ENCODE measurements at places on chromosomes 11 and 22.

GRCh38 chr11:15770798-15771414 lies 585.4 kb downstream of the SOX6 start:
- no peak for DNase-seq

- DNase-seq = no peak
Observed at GRCh38 chr11:19652623-19653375, 59.8 kb upstream of the NAV2 start.

DNA sequence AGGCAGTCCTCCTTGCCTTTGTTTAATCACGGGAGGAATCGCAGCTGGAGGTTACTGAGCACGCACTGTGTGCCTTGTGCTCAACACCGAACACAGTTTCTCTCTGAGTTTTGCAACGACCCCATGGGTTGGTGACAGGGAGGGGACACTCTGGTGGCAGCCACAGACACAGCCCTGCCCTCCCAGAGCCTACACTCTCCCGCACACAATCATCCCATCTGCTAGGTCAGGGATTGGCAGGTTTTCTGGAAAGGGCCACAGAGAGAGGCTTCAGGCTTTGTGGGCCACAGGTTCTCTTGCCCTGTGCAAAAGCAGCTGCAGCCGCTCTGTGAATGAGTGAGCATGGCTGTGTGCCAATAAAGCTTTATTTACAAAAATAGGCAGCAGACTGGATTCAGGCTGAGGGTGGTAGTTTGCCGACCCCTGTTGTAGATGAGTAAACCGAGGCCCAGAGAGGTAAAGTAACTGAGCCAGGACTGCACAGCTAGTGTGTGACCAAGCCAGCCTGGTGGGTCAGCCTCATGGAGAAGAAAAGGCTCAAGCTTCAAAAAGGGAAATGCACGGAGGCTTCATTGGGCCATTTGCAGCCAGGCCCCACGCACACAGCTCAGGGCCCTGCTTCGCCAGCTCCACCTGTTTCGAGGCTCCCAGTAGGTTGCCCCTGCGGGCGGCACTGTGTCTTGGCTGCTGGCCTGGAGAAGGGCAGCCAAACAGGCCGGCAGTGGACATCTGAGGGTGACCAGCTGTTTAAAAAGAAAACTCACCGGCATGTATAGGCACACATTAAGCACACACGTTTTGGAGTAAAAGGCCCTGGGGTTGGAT lies 16.3 kb downstream of the LTO1 start:
- no peak for DNase-seq

DNA sequence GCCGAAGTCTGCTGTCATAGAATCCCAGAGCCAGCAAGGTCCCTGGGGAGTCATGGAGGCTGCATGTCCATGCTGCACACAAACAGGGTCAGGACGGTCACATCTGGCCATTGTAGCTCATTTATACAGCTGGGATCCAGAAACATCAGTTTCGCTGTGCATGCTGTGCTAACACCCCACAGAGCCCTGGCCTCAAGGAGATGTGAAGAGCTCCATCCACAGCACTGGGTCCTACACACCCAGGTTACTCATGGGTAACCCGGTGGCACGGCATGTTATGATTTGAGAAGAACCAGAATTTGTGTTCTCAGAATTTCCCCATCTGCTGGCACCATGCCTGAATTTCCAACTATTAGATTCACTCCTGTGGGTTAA lies 146.3 kb upstream of the ARHGAP20 start:
- DNase-seq = peak; percentile 34

- DNase-seq = no peak
Observed at GRCh38 chr11:65338676-65339075, 5.0 kb downstream of the DPF2 start.

- DNase-seq = no peak
Observed at GRCh38 chr11:132332521-132332920, 962.1 kb downstream of the NTM start.

- peak; percentile 75 for DNase-seq
Observed at GRCh38 chr11:6572215-6572614, 31.2 kb downstream of the RRP8 start.

DNA sequence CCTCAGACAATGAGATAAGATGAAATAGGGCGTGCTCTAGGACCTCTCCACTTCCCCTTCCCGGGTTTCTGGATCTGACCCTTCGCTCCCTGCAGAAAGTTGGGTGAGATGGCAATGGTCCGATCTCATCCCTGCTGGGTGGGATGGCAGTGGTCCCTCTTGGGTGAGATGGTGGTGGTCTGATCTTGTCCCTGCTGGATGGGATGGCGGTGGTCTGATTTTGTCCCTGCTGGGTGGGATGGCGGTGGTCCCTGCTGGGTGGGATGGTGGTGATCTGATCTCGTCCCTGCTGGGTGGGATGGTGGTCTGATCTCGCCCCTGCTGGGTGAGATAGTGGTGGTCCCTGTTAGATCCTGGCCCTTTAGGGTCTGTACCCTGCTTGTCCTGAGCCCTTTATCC lies 21.3 kb downstream of the ST14 start:
- no peak for DNase-seq

DNA sequence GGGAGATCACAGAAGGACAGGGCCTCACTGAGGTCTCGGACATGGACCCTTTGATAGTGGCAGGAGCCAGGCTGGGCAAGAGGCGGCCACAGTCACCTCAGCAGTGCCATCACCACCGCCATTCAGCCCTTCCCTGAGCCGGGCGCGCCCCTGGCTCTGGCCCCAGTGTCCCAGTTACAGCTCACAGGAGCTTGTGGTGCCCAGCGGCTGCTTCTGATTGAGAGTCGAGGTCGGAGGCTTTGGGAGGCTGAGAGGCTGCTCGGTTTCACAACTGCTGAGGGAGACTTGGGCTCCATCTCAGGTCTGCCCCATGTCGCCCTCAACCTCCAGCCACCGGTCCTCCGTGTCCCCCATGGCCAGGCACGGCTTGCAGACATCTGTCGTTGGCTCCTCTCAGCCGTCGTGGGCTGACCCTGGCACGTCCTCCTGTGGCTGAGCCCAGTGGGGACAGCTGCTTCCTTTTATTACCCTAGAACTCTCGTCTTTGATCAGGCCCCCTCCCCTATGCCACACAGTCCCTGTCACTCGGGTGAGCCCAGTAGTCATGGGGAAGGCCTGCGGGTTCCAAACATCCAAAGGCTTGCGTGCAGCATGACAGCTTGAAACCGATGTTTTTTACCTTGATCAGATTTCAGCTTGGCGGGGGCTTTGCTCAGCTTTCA lies 28.4 kb upstream of the PPP6R3 start:
- no peak for DNase-seq

DNA sequence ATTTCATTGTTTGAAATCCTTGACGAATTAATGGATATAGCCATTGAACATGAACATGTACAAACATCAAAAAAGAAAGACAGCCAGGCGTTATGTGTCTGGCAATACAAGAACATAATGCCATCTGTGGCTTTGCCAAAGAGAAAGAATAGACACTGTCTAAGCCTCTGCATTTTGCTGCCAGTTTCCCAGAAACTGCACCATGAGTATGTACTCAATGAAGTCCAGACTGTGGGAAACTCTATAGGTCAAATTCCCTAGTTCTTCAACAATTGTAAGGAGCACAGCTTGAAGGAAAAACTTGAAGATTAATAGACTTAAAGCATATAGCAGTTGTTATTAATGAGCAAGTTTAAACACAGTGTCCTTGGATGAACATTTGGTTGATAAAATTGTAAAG lies 71.3 kb downstream of the BBOX1 start:
- no peak for DNase-seq

- no peak for DNase-seq
Observed at GRCh38 chr22:45919504-45920286, 57.3 kb downstream of the WNT7B start.

DNA sequence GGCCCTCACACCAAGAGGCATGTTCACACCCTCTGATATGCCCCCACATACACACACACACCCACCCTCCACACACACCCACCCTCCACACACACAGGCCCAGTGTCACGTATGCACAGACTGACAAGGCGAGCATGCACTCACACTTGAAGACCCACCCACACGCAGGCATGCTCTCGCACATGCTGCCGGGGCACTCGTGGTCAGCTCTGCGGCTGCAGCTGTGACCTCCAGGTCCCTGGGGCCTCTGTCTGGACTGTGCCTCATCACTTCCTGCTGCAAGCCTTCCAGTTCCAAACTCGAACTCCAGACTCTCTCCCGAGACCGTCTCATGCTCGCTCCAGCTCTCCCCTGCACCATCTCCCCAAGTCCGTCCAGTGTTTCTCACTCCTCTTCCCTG lies 9.5 kb downstream of the DCHS1 start:
- peak; percentile 70 for DNase-seq

DNA sequence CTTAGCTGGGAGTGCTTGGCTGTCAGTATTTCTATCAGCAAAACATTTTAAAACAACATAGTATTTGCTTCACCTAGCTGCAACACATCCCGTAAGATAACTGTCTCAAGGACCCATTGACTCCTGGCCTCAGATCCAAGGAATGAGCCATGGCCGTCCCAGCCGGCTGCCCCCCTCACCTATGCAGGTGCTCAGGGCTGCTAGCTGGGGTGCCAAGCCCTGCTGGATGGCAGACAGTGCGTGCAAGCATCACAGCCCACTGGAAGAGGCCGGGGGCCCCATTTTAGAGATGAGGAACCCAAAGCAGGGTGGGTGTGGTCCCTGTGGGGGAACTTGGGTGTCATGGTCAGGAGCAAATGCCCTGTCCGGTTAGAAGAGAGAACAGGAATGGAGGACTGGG lies 8.5 kb downstream of the PSMC3 start:
- no peak for DNase-seq

DNA sequence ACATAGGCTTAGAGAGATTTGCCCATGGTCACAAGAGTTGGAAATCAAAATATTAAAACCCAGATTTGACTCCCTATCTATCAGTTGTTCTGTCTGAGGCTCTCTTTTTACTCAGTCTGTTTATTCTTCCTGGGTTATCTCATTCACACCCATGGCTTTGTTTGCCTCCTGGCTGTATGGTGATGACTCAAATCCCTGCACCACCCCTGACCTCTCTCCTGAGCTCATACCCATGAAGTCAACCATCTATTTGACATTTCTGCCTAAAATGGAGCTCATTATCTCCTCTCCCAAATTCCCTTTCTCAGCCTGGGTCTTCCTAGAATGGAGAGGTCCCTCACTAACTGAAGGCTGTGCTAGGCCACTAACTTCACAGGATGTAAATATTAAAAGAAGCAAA lies 27.8 kb upstream of the CCDC134 start:
- no peak for DNase-seq

- DNase-seq = no peak
Observed at GRCh38 chr11:115964091-115964490, 459.9 kb upstream of the CADM1 start.

DNA sequence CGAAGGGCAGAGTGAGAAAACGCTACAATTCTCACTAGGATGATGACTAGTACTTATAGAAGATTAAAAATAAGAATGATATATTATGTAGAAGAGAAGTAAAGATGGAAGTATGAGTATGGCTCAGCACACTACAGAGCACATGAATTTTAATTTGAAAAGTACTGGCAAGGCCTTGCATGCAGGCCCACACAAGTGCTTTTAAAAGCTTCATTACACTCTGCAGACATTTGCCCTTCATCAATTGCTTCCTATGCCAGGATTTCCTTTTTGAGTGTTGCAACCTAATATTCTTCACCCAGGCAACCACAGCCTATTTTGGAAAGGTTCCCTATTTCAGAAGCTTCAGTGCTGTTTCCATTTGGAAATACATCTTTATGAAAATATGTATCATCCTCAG lies 81.1 kb downstream of the LARGE2 start:
- DNase-seq = peak; percentile 84

DNA sequence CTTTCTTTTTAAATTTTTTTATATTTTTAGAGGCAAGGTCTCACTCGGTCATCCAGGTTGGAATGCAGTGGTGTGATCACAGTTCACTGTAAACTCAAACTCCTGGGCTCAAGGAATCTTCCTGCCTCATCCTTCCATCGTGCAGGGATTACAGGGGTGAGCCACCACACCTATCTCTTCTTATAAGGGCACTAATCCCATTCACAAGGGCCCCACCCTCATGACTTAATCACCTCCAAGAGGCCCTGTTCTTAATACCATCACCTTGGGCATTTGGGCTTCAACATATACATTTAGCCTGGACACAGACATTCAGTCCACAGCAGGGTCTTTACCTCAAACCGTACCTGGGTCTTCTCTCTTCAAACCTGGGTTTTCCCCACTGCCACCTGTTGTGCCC lies 4.5 kb upstream of the GTSE1 start:
- no peak for DNase-seq

- no peak for DNase-seq
Observed at GRCh38 chr11:130312046-130312445, 2.7 kb downstream of the ZBTB44 start.

GRCh38 chr11:74366576-74366975 lies 31.7 kb downstream of the PGM2L1 start:
- DNase-seq = peak; percentile 26

DNA sequence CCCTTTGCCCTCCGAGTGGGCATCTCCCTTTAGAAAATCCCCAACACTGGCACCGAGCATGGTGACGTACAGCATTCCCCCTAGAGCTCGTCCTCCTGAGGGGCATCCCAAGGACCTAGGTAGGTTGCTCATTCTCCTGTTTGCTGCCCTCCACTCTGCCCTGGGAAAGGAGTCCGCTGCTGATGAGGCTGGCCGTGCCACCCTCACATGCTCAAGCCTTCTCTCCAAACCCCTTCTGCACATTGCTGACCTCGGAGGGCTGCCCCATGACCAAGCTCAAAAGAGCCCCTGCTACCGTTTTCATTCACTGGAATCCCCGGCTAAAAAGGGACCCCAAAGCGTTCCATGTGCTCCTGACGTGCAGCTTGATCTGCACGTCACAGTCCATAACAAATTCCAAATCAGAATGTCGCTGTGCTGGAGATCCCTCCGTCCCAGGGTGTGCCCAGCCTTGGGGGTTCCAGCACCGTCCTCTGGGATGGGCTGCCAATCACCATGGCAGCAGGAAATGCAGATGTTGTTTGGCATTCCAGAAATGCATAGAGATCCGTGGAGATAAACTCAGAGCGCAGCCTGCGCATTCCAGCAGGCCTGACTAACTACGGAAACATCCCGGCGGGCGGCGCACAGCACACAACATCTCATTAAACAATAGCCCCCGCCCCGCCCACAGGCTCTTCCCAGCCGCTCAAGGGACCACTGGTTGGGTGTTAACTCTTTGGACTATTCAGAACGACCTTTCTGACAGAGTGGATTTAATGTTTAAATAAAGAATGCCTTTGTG lies 26.3 kb upstream of the GNB1L start:
- peak; percentile 98 for DNase-seq

DNA sequence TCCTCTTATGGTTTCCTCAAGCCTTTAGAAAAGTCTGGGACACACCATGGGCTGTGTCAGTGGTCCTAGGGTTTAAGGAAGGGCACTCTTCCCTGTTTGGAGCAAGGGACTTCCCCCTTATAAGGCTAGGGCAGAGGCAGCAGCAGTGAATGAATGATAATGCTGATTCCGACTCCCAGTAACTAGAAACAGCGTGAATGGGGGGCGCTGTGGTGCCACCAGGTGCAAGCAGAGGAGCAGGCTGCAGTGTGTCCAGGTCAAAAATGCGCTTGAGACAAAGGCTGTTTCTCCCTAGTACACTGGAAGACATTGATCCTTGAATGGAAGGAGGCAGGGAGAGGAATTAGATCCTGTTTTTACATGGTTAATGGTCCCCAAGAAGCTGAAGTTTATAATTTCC lies 11.6 kb upstream of the RIC3 start:
- DNase-seq = no peak

- no peak for DNase-seq
Observed at GRCh38 chr22:17964643-17965042, 59.7 kb downstream of the MICAL3 start.
